Stimulated activated CD8-positive, alpha-beta memory T cell treated with anti-CD3 and anti-CD28 coated beads, Interleukin-15, amount 100 ng/mL, for 4 hours (primary cell): ENCODE measurements at places on chromosomes 6 and 20.
A peak's percentile ranks its signal among the peaks of the same experiment; 100 is the strongest.

DNA sequence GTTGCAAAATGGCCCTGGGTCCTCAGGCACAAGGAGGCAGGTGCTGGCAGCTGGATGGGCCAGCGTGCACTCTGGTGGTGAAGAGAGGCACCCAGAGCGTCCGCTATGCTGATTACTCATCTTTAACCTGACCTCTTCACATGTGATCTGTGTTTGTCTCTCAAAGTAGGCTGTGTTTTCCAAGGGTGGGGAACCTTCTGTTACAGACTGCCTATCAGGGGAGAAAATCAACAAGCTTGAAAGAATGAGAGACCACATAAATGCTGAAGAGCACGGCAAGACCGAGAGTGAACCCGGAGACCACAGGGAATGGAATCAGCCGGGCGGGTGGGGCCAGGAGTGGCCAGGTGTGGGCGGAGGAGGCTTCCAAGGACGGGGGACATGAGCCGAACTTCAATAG, 16.2 kb downstream of the BNIP5 start:
- no peak for DNase-seq

DNA sequence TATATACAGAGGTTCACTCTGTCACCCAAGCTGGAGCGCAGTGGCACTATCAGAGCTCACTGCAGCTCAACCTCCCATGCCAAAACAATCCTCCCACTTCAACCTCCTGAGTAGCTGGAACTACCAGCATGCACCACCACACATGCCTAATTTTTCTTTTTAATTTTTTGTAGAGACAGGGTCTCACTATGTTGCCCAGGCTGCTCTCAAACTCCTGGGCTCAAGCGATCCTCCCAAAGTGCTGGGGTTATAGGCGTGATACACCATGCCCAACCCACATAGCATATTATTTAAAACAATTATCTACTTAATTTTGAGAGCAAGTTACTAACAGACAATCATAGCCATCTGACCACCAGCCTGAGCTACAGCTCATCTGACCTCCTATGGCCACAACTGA, 459.9 kb upstream of the JARID2 start:
- DNase-seq: no peak

DNA sequence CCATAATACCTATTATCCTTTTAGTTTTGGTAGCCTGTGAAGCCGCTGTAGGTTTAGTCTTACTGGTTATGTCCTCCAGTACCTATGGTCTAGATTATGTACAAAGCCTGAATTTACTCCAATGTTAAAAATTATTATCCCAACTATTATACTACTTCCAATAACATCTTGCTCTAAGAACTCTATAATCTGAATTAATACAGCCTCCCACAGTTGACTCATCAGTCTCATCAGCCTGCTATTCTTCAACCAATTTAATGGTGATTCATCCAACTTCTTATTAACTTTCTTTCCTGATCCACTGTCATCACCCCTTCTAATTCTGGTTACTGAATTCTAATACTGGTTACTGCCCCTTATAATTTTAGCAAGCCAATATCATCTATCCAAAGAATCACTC, 370.3 kb upstream of the OPRM1 start:
- no peak for DNase-seq

DNA sequence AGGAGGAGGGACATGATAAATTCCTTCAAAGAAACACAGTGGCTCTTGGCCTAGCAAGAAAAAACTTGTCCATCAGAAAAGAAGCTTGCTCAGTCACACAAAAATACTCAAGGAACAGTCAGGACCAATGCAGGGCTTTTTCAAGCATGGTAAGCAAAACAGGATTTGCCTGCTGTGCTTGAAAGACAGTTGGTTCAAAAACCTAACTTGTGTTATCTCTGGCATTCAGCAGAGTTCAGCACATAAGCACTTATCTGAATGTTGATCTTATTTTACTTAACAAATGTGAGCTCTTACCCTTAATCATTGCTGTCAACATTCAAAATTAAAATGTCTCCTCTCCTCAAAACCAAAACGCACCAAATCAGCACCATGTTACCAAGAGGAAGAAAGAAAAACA, 38.3 kb downstream of the ATG5 start:
- DNase-seq: no peak

GRCh38 chr20:64240243-64241015, 15.1 kb upstream of the PCMTD2 start:
- no peak for DNase-seq

DNA sequence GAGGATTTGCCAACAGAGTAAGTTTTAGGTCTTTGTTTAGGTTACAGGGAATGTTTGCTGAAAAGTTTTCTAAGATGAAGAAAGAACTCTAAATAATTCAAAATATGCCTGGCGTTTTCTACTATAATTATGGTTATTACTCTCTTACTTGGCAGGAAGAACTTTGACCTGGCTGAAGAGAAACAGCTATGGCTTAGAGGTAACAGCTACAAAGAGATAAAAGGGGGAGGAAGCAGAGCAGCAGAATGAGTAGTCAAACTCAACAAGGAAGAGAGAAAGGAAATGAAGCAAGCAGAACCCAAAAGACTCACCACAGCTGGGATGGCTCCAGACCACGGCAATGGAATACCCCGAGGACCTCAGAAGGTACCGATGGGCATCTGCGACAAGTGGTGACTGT, 95.6 kb downstream of the KIF16B start:
- no peak for DNase-seq

DNA sequence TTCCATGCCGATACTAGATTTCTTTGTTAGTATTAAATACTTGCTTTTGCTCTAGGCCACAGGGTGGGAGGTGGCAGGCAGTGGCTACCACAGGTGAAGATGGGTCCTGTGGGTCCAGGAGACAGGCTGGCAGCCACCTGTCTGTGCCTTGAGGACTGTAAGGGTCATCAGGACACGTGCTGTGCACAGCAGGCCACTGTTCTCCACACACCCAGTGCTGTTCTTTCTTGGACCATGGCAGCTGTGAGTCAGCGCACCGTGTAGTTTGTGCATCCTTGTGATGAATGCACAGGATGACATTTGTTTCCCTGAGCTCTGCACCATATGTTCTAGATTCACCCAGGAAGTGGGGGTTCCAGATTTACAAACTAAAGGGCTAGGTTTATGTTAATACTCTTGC, 317.0 kb downstream of the ZFAND3 start:
- DNase-seq: no peak

- no peak for DNase-seq
Measured at GRCh38 chr20:6115221-6115895, 7.5 kb downstream of the FERMT1 start.

DNA sequence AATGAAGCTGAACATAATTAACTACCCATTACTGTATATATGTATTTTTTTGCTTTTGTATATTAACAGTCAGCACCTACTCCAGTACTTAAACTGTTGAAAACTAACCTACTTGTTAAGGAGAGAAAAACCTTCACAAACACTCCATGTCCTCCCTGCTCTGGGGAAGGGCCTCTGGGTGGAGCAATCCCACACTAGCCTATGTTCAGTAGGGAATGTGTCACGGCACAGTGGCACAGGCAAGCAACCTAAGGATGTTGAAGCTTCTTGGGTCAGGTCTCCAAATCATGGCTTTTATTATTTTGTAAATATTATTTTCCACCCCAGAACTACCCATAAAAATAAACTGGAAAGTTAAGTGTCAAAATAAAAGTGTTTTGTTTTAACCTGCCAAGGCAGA, 5.3 kb downstream of the MAN1A1 start:
- DNase-seq: no peak

DNA sequence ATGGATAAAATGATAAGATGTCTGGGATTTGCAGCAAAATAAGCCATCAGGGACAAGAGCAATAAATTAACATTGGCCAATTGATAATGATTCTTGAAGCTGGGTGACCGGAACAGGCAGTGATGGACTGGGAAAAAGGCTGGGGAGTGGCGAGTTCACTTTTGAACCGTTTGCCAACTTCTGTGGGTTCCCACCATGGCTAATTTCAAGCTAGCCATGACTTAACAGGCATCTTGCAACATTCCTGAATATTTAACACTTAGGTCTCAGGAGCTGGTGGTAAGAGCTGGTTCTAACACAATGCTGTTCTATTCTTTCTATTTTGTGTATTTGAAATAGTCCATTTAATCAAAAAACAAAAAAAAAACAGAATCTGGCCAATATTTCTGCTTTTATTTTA, 37.6 kb upstream of the CD83 start:
- no peak for DNase-seq

DNA sequence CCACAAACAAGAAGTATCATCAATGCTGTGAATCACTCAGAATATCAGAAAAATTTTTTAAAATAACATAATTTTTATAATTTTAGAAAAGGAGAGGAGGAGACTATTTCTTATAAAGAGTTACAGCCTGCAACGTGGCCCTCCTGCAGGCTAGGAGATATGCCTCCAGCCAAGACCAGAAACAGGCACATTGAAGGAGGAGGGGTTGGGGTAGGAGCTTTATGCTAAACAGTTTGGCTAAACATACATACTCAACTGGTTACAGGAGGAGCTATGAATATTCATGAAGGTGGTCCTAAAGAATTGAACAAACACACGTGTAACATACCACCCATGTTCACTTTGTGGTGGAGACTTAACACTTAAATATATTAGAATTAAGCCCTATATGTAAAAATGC, 14.2 kb upstream of the LCA5 start:
- DNase-seq: no peak

GRCh38 chr6:159979136-159979874, 10.4 kb downstream of the IGF2R start:
- peak; percentile 58 for DNase-seq

DNA sequence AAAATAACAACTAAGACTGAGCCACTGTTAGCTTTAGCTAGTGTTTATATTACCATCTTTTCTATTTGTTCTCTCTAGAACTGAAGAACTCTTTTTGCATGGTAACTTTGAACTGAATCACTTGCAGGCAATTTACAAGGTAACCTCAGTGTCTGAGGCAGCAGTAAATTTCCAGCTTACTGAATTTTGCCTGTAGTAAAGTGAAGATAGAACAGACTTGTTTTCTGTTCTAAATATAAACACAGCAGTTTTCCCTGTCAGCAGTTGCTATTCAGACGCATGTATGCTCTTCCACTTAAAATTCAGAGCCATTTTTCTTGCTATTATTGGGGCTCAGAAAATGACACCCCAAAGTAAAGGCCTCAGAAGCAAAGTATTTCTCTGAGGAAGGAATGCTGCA, 974.0 kb upstream of the GJE1 start:
- DNase-seq: no peak

DNA sequence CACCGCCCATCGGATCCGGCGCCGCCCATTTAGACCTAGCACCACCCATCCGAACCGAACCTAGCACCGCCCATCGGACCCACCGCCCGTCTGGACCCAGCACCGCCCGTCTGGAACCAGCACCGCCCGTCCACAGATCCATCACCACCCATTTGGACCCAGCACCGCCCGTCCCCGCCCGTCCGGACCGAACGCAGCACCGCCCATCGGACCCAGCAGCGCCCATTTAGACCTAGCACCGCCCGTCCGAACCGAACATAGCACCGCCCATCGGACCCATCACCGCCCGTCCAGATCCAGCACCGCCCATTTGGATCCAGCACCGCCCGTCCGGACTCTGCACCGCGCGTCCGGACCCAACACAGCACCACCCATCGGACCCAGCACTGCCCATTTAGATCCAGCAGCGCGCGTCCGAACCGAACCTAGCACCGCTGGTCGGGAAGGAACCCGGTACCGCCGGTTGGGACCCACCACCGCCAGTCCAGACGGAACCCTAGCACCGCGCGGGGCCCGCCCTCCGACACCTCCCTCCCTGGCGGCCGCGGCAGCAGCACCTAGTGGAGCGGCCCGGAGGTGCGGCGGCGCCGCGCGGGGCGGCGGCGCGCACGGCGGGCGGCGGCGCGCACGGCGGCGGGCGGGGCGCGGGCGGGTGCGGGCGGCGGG, 348 bp upstream of the AFDN start:
- DNase-seq: no peak

DNA sequence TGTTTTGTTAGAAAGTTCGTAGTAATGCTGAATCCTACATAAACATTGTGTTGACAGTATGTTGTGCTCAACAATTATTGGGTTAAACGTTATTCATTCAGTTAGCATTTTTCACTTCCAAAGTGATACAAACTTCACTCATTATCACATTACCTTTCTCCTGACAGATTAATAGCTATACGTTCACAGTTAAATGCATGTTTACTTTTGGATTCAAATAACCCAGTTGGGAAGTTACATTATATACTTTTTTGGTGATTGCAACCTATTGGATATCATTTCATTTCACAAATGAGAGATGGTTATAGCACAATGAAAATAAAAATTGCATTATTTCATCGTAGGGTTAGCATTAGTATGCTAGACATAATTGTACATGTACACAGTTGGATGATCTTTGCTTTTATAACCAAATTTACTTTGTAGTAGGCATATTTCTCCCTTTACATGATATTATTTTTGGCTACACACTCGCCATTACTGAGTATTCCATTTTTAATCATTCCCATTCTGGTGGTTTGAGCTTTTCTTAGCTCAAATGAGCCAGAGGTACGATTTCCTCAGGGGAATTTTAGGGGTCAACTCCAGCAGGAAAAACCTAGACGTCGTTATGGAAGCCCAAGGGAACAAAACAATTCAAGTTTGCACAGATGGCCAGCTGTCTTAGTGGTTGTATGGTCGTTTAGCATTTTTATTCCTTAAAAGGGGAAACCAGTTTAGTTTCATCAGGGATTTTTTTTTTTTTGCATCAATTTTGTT, 2.1 kb upstream of the HIVEP1 start:
- no peak for DNase-seq

GRCh38 chr20:23349338-23350195, 1.0 kb upstream of the NXT1 start:
- no peak for DNase-seq

- no peak for DNase-seq
Measured at GRCh38 chr6:56204134-56204533, 43.2 kb downstream of the COL21A1 start.

- DNase-seq: no peak
Measured at GRCh38 chr6:47162793-47163192, 120.7 kb upstream of the ADGRF1 start.

DNA sequence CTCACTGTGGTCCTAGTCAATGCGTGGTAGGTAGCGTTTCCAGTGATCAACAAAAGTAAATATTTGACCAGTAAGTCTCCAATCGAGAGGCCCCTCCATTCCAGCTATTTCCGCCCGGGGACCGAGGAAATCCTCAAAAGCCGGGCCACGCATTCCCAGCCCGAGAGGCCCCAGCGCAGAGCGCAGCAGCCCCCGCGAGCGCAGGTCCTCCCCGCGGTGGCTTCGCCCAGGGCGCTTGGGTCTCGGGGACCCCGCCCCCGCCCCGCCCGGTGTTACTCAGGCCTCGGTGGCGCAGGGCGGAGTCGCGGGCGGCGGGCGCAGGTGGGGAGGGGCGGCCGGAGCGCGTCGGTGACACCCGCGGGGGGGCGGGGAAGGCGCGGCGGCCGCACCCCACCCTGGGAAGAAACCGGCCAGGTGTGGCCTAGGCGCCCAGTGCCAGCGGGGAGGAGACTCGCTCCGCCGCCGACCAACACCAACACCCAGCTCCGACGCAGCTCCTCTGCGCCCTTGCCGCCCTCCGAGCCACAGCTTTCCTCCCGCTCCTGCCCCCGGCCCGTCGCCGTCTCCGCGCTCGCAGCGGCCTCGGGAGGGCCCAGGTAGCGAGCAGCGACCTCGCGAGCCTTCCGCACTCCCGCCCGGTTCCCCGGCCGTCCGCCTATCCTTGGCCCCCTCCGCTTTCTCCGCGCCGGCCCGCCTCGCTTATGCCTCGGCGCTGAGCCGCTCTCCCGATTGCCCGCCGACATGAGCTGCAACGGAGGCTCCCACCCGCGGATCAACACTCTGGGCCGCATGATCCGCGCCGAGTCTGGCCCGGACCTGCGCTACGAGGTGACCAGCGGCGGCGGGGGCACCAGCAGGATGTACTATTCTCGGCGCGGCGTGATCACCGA, at the start of gene DSP:
Gene DSP (plus strand): TSS at position 497 of the 890 bp plus-strand sequence. CDS start 245 bp downstream, at position 742.
- DNase-seq: no peak
